Progenitor cell of endocrine pancreas (in vitro differentiated cells): ENCODE measurements at places on chromosomes 13 and 19.

GRCh38 chr19:54817670-54818536 lies 1.6 kb downstream of the KIR3DL1 start:
- no peak overlapping the region for H3K27ac ChIP-seq
- H3K4me1 ChIP-seq, result no peaks in the 10 kb centered on the region
- H3K27me3 ChIP-seq, result no peaks in the 10 kb centered on the region
- H3K36me3 ChIP-seq, result peaks cover 5% of the 10 kb centered on the region

- H3K4me1 ChIP-seq, result no peaks in the 10 kb centered on the region
- no peak overlapping the region for H3K27ac ChIP-seq
- H3K4me3 ChIP-seq, result no peak overlapping the region
- H3K27me3 ChIP-seq, result no peaks in the 10 kb centered on the region
- H3K36me3 ChIP-seq, result peaks cover 8% of the 10 kb centered on the region
Observed at GRCh38 chr13:57846600-57847173, 215.1 kb downstream of the PCDH17 start.

DNA sequence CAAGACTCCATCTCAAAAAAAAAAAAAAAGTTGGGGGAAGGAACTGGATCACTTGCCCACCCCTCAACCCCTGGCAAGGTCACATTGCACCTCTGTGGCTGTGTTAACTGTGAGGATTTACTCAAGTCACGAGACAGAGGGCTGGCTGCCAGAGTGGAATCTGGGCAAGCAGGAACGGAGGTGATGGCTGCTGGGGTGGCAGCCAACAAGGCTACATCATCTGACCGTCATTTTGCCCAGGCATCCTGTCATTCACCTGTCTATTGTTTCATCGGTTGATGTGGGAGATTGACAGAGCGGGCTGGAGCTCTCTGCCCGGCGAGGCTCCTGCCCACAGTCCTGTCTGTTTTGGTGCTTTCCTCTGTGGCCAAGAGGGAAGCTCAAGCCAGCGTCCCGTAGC lies 75.7 kb downstream of the DPF1 start:
- peaks cover 26% of the 10 kb centered on the region for H3K36me3 ChIP-seq
- no peak overlapping the region for H3K27ac ChIP-seq
- H3K4me3 ChIP-seq, result no peak overlapping the region
- no peaks in the 10 kb centered on the region for H3K27me3 ChIP-seq
- DNase-seq, result no peak

- H3K27me3 ChIP-seq, result peaks cover 3% of the 10 kb centered on the region
- no peak for DNase-seq
- no peaks in the 10 kb centered on the region for H3K4me1 ChIP-seq
- no peak overlapping the region for H3K4me3 ChIP-seq
- H3K27ac ChIP-seq, result no peak overlapping the region
- H3K36me3 ChIP-seq, result no peaks in the 10 kb centered on the region
Observed at GRCh38 chr13:102972191-102972590, 94.0 kb downstream of the SLC10A2 start.

DNA sequence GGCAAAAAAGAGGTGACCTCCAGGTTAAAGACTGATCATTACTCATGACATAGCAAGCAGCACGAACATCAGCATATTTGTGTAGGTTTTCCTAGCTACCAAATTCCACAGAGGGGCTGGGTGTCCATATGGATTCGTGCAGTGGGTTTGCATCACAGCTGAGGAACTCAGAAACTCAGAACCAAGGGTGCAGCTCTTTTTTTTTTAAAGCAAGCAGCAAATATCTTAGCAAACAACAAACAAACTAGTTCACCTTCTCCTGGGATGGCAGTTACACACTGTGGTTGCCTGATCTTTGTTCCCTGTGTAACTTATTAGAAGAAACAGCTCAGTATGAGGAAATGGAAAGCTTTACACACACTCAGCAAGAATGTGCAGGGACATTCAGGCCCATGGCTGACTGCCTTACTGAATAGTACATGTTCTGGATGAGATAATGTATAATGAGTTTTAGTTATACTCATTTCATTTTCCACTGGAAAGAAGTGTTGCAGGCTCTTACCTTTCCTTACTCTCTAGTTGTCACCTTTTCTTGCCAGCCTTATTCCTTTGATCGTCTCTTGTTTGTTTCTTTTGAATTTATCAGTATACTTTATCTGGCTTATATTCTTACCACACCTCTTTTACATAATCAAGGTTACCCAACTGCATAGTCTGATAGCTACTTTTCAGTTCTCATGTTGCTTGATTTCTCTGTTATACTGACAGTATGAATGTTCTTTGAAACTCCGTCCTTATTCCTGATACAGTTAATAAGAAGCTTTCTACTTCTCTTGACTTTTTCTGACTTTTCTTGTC lies 4.3 kb downstream of the NDFIP2 start:
- H3K36me3 ChIP-seq, result peaks cover 2% of the 10 kb centered on the region
- peak overlapping the region; percentile 47 for H3K4me3 ChIP-seq
- H3K27me3 ChIP-seq, result no peaks in the 10 kb centered on the region
- peaks cover 42% of the 10 kb centered on the region for H3K4me1 ChIP-seq
- H3K27ac ChIP-seq, result peak overlapping the region; percentile 98

DNA sequence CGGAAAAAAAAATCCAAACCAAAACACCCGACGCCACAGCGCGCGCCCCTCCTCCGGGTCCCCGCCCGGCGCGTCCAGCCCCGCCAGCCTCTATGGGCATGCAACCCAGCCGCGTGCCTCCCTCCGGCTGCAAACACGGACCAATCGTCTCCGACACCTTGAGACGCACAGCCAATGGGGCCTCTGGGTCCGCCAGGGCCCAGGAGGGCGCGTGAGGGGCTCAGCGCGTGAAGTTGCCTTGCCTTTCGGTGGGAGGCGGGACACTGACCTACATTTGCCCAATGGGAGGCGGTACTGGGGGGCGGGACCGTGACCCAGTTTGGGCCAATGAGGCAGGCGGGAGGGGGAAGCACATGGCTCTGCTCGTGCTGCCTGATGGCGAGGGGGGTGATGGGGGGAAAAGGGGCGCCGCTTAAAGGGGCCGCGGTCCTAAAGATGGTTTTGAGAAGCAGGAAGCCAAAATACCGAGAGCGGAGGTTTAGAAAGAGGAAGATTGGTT lies 319 bp upstream of the DBP start:
- H3K4me1 ChIP-seq, result peaks cover 17% of the 10 kb centered on the region
- peaks cover 16% of the 10 kb centered on the region for H3K27me3 ChIP-seq
- DNase-seq, result peak; percentile 95
- H3K4me3 ChIP-seq, result peak overlapping the region; percentile 85
- peak overlapping the region; percentile 97 for H3K27ac ChIP-seq

- peaks cover 2% of the 10 kb centered on the region for H3K36me3 ChIP-seq
- H3K4me3 ChIP-seq, result no peak overlapping the region
- peaks cover 27% of the 10 kb centered on the region for H3K4me1 ChIP-seq
- H3K27ac ChIP-seq, result no peak overlapping the region
- DNase-seq, result no peak
- H3K27me3 ChIP-seq, result no peaks in the 10 kb centered on the region
Observed at GRCh38 chr13:51645154-51645650, 60.9 kb downstream of the WDFY2 start.

DNA sequence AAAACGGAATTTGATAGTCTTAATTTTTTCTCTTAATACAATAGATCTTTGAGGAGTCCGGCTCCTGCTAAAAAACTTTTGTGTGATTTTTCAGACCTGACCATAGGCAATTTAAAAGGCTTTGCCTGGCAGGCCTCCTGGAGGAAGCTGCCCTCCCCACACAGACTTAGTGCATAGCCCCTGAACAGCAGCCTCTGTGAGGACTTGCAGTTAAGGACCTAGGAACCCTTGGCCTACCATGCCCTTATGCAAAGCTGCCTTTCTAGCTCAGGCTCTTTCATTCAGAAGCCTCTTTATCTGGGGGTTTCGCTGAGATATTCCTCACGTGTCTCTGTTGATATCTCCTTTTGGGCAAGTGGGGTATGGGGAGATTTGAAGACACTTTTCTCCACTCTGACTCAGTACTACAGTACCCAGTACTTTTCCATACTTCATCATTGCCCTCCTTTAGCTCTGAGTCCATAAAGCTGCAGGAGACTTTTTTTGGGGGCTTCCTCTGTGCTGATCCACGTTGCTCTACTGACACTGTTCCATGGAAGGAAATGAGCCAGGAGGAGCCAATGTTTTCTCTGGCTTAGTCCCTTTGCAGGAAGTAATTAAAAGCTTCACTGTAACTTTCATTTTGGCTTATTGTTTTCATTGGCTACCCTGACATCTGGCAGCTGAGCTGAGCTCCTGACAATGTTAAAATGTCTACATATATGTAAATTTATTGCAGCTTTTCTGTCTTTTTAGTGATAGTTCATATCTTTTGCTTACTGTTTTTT lies 283.1 kb downstream of the TDRD3 start:
- H3K27me3 ChIP-seq, result no peaks in the 10 kb centered on the region
- H3K36me3 ChIP-seq, result no peaks in the 10 kb centered on the region
- no peak overlapping the region for H3K27ac ChIP-seq
- no peaks in the 10 kb centered on the region for H3K4me1 ChIP-seq
- H3K4me3 ChIP-seq, result no peak overlapping the region

DNA sequence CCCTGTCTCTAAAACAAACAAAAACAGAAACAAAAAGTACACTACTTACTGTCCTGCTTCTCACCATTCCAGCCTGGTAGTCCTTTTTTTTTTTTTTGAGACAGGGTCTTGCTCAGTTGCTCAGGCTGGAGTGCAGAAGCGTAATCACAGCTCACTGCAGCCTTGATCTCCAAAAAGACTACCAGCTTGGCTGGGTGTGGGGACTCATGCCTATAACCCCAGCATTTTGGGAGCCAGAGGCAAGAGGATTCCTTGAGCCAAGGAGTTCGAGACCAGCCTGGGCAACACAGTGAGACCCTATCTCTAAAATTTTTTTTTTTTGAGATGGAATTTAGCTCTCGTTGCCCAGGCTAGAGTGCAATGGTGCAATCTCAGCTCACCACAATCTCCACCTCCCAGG lies 5.1 kb upstream of the GDF15 start:
- DNase-seq, result no peak
- H3K27me3 ChIP-seq, result no peaks in the 10 kb centered on the region
- H3K4me3 ChIP-seq, result no peak overlapping the region
- H3K27ac ChIP-seq, result no peak overlapping the region
- H3K4me1 ChIP-seq, result peaks cover 30% of the 10 kb centered on the region

- DNase-seq, result no peak
- H3K36me3 ChIP-seq, result no peaks in the 10 kb centered on the region
- H3K4me3 ChIP-seq, result no peak overlapping the region
- no peak overlapping the region for H3K27ac ChIP-seq
- H3K27me3 ChIP-seq, result peaks cover 7% of the 10 kb centered on the region
Observed at GRCh38 chr13:113748101-113748861, 10.7 kb upstream of the TMEM255B start.

DNA sequence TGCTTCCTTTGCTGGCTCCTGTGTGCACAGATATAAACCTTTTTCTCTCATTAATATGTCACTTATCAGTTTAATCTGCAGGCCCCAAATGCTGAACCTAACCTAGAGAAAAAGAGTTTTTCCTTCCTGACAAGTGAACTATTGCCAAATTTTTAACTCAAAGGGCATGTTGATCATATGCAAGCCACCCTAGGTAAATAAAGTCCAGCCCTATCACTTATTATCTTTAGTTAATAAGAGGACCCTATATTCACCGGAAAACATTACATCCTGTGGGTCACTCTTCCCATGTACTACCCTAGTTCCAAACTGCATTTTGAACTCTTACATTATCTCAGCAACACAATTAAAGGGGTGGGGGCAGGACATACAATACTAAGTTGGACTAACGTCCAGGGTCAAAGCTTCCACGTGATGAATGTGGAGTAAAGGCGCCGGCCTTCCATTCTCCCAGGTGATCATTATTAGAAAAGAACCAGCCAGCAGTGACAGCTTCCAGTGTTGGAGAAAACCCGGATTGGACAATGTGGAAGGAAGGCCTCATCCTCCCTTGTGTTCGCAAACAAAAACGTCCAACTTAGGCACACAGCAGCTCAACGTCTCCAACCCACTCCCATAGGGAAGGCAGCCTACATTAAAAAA lies 86.6 kb downstream of the STK24 start:
- H3K4me1 ChIP-seq, result peaks cover 38% of the 10 kb centered on the region
- H3K4me3 ChIP-seq, result no peak overlapping the region
- no peak for DNase-seq

DNA sequence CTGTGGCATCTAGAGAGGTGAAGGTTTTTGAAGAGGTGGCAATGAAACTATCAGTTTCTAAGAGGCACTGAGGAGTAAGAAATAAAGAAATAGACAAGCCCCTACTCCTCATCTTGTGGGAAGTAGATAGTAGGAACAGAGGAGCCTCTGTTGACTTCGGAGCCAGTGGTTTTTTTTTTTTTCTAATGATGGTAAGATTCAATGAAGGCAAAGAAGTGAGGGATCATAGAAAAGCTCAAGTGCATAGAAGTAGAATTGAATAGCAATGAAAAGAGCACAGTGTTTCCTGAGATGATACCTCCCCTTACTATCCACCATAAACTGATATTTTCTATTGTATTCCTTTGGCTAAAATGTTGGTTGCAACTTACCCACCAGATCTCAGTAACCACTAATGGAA lies 46.3 kb downstream of the FREM2 start:
- no peak overlapping the region for H3K4me3 ChIP-seq
- peaks cover 58% of the 10 kb centered on the region for H3K4me1 ChIP-seq
- H3K36me3 ChIP-seq, result peaks cover 5% of the 10 kb centered on the region

- no peak overlapping the region for H3K27ac ChIP-seq
- H3K4me3 ChIP-seq, result no peak overlapping the region
- peaks cover 3% of the 10 kb centered on the region for H3K36me3 ChIP-seq
- no peak for DNase-seq
Observed at GRCh38 chr13:94112227-94112626, 367.3 kb downstream of the DCT start.

- no peaks in the 10 kb centered on the region for H3K36me3 ChIP-seq
- peaks cover 4% of the 10 kb centered on the region for H3K27me3 ChIP-seq
- DNase-seq, result no peak
- H3K27ac ChIP-seq, result no peak overlapping the region
Observed at GRCh38 chr13:102729560-102730270, 34.9 kb upstream of the METTL21C start.

DNA sequence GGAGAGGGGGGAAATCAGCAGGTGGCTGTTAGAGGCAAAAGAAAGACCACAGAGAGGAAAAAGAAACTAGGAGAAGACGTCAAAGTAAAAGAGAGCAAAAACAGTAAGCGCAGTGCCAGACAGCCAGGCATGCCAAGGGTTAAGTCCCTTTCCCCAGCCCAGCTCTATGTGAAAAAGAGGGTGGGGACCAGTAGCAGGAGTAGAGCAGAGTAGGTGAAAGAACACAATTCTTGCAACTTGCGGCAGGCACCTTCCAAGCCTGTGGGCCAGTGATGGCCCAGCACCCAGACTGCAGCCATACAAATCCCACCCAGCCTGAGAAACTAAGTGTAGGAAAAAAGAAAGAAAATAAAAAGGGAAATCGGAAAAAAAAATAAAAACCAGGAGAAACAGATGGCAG lies 64.2 kb upstream of the ZNF85 start:
- no peak for DNase-seq
- H3K27ac ChIP-seq, result no peak overlapping the region
- H3K36me3 ChIP-seq, result peaks cover 7% of the 10 kb centered on the region
- H3K4me3 ChIP-seq, result no peak overlapping the region
- H3K4me1 ChIP-seq, result no peaks in the 10 kb centered on the region
- H3K27me3 ChIP-seq, result no peaks in the 10 kb centered on the region

DNA sequence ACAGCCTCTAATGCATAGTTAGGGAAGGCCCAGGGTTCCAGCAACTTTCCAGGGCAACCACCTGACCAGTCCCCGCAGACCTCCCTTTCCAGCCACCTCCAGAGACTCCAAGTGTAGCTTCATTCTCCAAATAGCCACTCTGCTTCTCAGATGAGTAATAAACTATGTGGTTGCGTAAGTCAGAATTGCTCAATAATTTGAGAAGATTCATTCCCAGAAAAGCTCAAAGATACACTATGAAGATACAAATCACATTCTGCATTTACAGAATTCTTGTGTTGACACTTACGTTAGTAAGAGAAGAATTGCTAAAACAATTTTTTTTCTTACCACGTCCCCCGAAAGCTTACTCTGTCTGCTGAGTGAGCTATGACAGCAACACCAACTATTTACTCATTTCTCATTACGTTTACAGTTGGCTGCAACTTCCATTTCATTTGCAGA lies 8.2 kb upstream of the LATS2 start:
- H3K4me1 ChIP-seq, result no peaks in the 10 kb centered on the region
- H3K4me3 ChIP-seq, result no peak overlapping the region
- no peak for DNase-seq
- peaks cover 18% of the 10 kb centered on the region for H3K27me3 ChIP-seq
